Myocyte (in vitro differentiated cells): ENCODE measurements at places on chromosomes 7 and 10. TPM values are rescaled to one million over a fixed set of nuclear protein-coding genes. Genes with fewer than 3 reads are reported as not detected.

- DNase-seq, result peak; percentile 96
Measured at GRCh38 chr7:33893377-33893776, 12.0 kb upstream of the BMPER start.

- no peak for DNase-seq
Measured at GRCh38 chr7:117347962-117348672, 25.3 kb upstream of the WNT2 start.

Gene SPDYE16
- 0.11 and 1.8 TPM in 2 replicates for total RNA-seq

DNA sequence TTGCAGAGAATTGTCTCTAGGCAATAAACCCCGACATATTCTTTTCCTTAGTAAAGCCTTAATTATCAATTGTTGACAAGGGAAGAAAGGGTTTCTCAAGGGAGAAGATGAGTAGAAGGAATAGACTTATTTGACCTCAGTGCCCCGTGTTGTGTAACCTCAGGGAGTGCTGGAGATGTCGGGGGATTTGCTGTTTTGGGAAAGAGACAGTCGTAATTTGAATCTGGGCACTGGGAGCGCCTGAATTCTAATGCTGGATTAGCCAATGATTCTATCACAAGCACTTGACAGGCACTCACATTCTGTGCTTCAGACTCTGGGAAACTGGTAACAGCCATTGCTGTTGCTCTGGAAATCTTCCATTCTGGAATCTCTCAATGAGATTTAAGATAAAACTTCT, 13.8 kb upstream of the LMOD2 start:
- peak; percentile 37 for DNase-seq

DNA sequence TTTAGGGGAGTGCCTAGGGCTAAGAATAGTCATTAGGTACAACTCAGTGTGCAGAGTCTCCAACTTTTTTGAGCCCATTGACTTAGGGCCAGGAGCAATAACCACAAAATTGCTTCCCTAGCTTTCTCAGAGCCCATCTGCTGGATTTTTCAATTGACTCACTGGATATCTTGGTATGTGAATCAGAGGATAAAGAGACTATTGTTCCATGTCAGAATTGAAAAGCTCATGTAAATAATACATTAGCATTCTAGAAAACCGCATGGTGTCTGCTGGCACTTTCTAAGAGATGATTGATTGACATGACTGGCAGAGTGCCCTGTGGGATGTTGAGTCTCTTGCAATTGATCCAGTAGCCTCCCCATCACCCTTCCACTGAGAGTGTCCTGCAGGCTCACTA, 246.2 kb downstream of the CCDC7 start:
- peak; percentile 95 for DNase-seq

- DNase-seq, result no peak
Measured at GRCh38 chr7:30201161-30201666, 66.4 kb downstream of the MTURN start.
